CD4-positive, alpha-beta T cell treated with Interleukin-2 at 100 ng/mL for 4 hours (primary cell): ENCODE measurements at places on chromosomes 7 and 10.

GRCh38 chr10:98924526-98924925 lies 311.1 kb downstream of the HPSE2 start:
- DNase-seq, result no peak

GRCh38 chr7:45919231-45919784 lies 1.8 kb downstream of the IGFBP3 start:
- no peak for DNase-seq

DNA sequence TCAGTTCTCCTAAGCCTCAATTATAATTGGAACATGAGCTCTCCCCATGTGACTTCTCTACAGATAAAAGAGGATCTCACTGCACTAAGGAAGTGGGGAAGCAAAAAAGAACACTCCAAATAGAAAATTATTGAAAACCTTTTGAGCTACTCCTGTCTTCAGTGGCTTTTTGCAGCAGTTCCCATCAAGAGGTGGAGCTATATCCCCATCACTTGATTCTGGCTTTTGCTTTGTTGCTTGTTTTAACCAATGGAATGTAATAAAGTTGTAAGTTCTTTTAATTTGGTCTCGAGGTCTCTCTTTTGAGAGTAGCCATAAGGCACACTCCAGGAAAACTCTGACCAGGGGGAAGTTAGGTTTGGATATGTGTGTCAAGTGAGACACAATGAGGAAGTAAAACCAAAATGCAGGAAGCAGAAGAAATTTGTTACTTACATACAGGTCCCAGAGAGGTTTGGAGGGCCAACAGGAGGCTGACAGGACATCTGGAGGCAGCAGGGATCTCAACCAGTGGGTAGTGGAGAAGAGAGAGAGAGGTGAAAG lies 569.4 kb downstream of the HTR7 start:
- DNase-seq, result no peak

GRCh38 chr7:64905133-64905532 lies 2.1 kb downstream of the ZNF273 start:
- no peak for DNase-seq

GRCh38 chr10:5924889-5925288 lies 34.8 kb downstream of the FBH1 start:
- DNase-seq, result no peak

- no peak for DNase-seq
Measured at GRCh38 chr7:50544992-50545391, 20.2 kb downstream of the DDC start.

DNA sequence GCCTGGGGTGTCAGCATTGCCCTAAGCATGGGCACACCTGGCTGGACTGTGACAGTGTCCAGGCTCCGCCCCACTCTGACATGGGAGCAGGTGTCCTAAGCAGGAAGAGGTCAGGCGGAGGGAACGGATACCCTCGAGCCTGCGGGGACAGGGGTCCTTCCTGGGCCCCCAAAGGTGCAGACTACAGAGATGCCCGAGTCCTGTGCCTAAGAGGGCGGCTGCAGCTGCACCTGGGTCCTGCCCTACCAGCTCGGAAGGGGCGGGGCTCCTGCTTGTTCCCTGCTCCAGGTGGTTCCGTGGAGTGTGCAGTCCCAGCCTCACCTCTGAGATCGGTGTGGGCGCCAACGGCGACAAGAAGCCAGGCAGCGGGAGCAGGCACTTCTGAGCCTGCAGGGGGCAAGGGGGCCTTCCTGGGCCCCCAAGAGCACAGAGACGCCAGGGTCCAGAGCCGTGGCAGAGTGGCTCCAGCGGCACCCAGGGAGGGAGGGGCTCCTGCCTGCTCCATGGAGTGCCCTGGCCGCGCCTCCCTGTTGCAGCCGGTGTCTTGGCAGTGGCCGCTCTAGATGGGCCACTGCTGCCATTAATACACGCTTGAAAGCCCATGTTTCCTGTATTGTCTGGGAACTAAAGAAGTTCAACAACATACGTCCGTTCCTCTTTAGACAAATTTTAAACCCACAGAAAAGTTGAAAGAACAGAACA lies 64.5 kb upstream of the CACNA2D1 start:
- no peak for DNase-seq

- no peak for DNase-seq
Measured at GRCh38 chr7:129883151-129883550, 69.6 kb downstream of the UBE2H start.

- peak; percentile 13 for DNase-seq
Measured at GRCh38 chr7:148856891-148857290, 27.2 kb downstream of the EZH2 start.
